Adipocyte (in vitro differentiated cells): ENCODE measurements at places on chromosomes 13 and 19.

DNA sequence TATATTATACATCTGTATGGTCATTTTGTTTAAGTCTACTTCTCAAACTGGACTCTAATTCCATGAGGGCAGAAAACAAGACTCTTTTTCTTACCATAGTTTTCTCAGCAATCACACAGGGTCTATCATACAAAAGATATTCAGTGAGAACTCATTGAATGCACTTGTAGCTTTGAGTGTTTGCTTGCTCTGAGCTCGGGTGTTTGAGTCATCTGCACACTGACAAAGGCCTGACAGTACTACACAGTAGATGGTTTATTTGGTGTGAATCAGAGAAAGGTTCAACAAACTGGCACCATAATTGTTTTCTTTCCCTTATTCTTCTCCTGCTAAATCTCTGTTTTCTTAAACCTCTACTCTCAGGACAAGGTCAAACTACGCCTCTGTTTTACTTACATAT is 586.4 kb downstream of the LMO7 start:
- no peak for DNase-seq

DNA sequence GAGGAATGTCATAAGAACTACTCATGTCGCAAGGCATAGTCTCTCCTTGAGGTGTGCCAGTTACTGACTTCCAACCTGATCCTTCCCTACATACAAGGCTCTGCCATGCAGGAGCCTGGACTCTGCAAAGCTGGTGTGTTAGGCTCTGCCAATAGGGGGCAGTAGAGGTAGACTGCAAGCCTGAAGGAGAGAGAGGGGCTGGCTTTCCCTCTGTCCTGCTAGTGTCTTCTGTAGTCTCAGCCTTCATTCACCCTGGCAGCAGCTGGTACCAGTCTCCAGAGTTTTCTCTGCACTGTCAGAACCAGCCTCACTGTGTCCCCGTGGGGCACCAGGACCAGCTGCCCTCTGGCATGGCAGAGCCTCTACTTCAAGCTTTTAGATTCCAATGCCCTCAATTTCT is 14.5 kb downstream of the SHISA2 start:
- no peak for DNase-seq

DNA sequence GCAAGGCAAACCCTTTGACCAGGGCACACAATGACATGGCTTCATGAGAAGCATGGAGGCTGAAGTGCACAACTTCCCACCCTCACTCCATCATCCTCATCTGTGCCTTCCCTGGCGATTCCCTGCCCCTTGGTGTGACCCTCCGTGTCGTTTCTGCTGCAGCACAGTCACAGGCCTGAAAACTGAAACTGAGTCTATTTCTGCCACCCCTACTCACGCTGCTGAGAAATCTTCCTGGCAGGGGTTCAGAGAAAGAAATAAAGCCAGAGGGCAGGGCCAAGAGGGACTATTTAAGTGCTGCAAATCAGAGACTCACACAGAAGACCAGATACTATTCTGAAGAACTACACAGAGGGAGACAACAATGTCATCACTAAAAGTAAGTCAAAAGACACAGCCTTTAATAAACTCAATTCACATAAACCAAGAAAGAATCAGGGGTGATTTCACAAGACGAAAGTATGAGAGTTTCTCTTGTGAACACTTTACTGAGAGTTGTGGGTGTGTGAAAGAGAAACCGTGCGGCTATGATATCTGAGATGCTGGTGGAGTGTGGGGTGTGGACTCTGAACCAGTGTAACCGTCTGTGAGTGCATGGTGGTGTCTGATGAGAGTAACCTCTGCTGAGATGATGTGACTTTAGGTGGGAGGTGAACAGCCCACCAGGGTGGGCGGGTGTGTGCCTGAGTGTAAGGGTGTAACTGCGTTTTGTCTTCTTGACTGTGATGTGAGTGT is 23.5 kb downstream of the LGALS16 start:
- DNase-seq, result no peak

DNA sequence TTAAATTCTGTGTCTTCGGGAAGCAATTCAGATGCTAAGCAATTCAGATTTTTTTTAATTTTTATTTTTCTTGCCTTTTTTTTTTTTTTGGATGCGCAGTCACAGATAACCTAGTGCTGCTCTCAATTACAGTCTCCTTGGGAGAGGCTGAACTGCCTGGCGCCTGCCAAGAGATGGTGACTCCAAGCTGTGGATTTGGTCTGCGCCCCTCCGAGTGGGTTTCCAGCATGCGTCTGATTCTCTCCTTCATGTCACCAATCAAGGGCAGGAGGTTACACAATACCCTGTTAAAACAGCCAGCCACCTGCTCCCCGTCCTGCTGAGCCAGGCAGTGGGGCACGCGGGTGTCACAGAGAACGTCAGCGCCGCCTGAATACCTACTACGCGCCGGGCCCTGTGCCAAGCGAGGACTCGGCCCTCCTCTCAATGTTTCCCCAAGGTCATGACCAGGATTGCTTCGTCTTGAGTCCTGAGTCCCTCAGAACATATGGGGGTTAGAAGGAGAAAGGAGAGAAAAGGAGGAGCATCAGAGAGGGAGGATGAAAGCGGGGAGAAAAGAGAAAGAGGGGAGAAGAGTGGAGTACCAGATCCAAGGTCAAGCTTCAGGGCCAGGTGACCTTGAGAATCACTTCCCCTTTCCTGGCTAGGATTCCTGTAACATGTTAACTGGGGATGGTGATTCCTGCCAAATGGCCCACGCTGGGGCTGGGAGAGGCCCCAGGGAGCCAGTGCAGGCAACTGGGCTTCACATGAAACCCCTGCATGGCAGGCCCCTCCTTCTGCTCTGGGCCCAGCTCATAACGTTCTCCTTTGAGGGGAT is 213.6 kb downstream of the URI1 start:
- no peak for DNase-seq

DNA sequence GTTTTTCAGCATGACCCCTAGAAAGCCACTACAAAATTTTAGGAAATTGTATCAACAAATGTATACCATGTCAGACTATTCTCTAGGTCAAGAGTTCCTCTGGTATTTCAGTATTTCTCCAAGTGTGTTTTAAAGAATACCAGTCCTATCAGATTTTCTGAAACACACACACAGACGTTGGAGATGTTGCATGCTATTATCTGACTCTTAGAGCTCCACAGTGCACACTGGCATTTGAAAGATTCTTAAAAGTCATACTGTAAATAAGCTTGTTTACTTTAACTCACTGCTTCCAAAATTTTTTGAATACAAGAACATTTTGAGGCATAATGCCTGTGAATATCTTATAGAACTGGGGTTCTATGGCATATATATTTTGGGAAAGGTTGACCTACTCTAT is 33.8 kb upstream of the VWA8 start:
- peak; percentile 15 for DNase-seq

DNA sequence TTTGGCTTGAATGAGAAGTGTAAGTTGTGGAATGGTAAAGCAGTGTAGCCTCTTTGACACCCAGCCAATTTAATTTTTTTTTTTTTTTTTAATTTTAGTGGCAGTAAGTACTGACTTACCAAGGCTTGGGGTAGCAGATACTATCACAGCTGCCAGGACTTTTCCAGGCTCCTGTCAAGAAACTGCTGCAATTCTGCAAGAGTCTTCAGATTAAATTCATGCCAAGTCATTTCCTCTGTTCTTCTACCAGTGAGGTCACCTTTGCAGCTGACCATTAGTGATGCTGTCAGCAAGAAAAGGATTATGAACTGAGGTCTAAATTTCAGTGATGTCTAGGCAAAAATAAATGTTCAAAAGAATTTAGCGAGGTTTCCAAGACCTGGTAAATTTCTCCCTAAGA is 91.2 kb downstream of the GGACT start:
- peak; percentile 17 for DNase-seq

DNA sequence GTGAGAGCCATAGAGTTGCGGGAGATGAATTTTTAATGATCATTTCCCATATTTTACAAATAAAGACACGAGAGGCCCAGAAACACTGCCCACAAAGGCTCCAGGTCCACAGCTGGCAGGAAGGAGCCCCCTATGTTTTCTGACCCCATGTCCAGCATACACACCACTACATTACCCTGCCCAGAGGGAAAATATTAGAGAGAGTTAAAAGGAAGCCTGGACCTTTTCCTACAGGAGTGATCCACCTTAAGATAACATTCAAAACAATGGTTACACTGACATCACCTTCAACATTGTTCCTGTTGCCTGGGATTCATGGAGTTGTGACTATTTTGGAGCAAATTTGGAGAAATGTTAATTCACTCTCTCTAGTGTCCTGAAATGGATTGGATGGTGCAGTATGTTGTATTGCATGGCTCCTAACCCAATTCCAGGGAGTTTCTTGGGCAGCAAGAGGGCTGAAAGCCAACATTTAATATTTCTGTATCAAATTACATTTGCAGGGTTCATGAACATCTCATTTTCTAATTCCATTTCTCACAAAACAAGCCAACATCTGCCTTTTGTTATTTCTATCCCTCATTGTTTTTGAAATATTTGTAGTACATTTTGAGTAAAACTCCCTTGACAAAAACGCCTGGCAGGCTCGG is 172.5 kb downstream of the DLEU7 start:
- peak; percentile 81 for DNase-seq

- no peak for DNase-seq
Measured at GRCh38 chr13:105345730-105346129, 1189.7 kb downstream of the EFNB2 start.

GRCh38 chr19:11268783-11269267 is 6.5 kb upstream of the DOCK6 start:
- DNase-seq, result peak; percentile 15

- DNase-seq, result no peak
Measured at GRCh38 chr19:5908773-5909442, 4.2 kb downstream of the VMAC start.

DNA sequence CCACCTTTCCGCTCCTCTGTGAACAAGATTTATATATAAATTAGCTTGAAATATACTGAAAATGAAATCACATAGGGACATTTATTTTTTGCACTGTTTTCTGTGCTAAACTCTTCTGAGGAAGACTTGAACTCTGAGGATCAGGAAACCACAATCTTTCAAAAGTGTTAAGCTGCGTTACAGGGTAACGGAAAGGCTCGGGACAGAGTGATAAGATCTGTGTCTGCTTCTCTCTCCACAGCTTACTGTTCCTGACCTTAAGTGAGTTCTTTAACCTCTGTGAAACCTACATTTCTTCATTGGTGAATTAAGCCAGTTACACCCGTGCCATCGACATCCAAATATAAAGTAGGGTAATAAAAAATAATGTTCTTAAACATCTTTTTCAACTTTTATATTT is 38.9 kb downstream of the DACH1 start:
- no peak for DNase-seq

GRCh38 chr19:58560007-58560887 is 1.8 kb upstream of the UBE2M start:
- no peak for DNase-seq

DNA sequence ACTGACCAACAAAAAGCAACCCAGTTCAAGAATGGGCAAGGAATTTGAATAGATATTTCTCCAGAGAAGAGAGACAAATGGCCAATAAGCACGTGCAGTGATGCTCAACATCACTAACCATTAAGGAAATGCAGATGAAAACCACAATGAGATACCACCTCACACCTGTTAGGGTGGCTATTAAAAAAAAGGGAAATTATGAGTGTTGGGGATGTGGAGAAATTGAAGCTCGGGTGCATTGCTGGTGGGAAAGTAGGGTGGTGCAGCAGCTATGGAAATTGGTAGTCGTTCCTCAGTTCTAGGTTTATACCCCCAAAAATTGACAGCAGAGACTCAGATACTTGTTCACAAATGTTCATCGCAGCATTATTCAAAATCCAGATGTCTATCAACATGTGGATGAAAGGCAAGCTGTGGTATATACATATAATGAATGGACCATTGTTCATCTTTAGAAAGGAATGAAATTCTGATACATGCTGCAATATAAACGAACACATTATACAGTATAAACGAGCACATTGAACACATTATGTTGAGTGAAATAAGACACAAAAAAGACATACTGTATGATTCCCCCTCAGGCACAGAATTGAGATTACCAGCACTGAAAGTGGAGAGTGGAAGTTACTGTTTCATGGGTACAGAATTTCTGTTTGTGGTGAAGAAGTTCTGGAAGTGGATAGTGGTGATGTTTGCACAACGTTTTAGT is 927 bp downstream of the CHAMP1 start:
- DNase-seq, result peak; percentile 19

GRCh38 chr13:51542346-51543242 is 41.7 kb upstream of the WDFY2 start:
- no peak for DNase-seq

DNA sequence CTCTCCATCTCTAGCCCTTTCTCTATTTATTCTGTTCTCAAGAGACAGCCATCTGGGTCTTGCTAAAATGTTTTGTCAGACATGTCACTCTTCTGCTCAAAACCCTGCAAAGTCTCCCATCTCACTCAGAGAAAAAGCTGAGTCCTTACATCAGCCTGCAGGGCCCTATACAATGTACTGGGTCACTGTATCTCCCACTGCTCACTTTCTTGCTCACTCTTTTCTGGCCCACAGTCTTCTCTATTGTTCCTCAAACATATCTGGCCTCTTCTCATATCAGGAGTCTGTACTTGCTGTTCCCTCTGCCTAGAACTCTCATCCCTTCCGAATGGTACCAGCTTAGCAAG is 189.2 kb downstream of the ENOX1 start:
- no peak for DNase-seq

GRCh38 chr19:23528376-23528775 is 133.1 kb upstream of the ZNF91 start:
- no peak for DNase-seq

DNA sequence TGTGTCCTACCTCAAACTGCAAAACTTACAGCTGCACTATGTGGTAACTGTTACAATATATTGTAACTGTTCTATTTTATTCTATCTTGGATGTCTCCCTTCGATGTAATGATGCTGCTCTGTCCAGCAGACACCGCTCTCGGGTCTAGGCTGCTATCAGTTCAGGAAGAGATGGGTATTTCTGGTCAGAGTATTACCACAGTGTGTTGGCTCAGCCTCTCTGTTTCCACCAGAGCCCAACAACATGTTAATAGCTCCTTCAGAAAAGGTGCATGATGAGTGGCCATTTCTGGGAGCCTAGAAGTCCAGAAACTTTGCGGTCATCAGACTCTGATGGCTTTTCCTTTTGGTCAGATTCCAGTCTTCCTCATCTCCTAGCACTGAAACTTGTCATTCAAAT is 35.9 kb upstream of the IGFL1 start:
- DNase-seq, result no peak

DNA sequence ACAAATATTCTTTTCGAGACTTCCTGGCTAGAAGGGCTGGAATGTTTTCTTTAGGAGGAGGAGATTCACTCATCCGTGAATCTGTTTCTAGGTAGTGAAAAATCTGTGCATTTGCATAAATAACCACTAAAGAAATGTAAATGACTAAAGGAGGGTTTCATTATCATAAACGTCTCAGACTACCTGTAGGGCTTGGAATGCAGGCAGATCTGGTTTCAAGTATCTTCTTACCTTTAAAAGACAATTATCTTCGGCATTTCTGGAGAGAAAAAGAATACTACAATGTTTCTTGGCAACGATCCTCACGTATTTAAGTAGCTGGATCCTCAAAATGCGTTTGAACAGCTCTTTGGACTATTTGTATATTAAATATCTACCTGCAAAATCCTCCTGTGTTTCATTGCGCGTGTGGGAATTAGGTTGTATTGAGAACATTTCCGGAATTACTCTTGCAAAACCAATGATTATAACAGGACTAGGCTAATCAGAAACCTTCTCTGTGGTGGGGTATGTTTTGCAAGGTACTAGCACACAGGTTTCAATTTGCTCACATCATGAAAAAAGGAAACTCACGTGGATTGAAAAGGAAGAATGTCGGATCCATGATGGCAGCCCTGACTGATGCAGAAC is 291.1 kb upstream of the ARGLU1 start:
- DNase-seq, result no peak

- DNase-seq, result no peak
Measured at GRCh38 chr19:42003506-42004294, 9.7 kb upstream of the ATP1A3 start.

GRCh38 chr19:51702103-51702824 is 9.1 kb downstream of the SPACA6 start:
- peak; percentile 58 for DNase-seq

GRCh38 chr19:56125806-56126590 is 4.9 kb upstream of the ZNF787 start:
- no peak for DNase-seq
